ENCODE measurements at places on chromosomes 12 and 14. TPM values are rescaled to one million over a fixed set of nuclear protein-coding genes. Genes with fewer than 3 reads are reported as not detected.
A peak's percentile ranks its signal among the peaks of the same experiment; 100 is the strongest.

DNA sequence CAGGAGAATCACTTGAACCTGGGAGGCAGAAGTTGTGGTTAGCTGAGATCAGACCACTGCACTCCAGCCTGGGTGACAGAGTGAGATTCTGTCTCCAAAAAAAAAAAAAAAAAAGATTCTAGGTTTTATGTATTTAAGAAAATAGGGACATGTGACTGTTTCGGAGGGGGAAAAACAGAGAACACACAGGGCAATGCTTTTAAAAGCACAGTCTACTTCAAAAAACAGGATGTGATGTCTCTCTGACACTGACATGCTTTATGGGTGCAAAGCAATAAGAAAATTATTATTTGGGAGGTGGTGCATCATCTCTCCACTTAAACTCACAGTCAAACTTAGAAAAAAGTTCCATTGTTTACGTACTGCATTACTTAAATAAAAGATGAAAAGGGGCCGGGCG is 28.7 kb downstream of the CLIP1 start:
- no peak for DNase-seq

DNA sequence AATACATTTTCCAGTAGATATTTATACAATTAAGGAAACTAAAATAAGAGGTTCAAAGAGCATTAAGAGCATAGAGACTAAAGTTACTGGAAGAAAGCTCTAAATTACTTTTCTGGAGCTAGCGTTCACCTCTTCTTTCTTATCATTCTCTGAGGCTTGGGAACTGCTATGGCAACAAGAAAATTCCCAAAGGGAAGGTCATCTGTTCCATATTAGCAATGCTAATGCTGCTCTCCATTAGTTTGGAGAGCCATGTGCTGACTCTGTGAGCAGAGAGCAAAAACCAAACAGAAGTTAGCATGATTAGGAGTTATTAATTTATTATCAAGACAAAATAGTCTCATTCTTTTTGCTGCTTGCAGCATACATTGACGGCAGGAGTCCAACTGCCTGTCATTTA is 143.1 kb upstream of the SLC16A7 start:
- peak; percentile 20 for DNase-seq

- no peak for DNase-seq
Measured at GRCh38 chr12:3632754-3633153, 120.2 kb downstream of the CRACR2A start.

DNA sequence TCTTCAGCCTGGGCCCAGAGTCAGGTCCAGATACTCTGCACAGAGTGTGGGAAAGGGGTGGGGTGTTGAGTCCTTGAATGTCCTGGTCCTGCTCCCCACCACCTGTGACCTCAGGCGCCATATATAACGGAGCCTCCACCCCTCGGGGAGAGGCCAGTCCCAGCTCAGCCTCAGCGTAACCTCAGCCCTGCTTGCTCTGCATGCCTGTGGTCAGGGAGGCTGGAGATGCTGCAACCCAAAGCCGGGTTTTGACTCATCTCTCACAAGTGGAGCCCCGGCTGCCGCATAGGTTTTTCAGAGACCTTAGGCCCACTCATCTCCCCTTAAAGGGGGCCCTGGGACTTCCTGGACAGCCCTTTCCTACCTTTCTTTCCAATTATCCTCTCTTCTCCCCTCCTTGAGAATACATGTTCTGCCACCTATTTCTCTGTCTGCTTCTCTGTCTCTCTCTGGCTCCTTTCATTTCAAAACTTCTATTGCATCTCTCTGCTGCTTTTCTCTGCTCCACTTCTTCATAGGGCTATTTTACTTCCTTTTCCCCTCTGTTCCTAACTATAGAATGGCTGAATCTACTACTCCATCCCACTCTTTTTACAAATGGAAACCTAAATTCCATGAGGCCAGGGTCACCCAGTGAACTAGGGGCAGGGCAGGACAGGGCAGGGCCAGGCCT is 1.2 kb downstream of the ITGB7 start:
- peak; percentile 68 for DNase-seq

- DNase-seq: no peak
Measured at GRCh38 chr14:55673048-55673447, 93.0 kb downstream of the KTN1 start.

GRCh38 chr14:93970965-93971634 is 5.3 kb downstream of the ASB2 start:
- DNase-seq: no peak

- DNase-seq: no peak
Measured at GRCh38 chr12:121595520-121595919, 14.7 kb upstream of the KDM2B start.

DNA sequence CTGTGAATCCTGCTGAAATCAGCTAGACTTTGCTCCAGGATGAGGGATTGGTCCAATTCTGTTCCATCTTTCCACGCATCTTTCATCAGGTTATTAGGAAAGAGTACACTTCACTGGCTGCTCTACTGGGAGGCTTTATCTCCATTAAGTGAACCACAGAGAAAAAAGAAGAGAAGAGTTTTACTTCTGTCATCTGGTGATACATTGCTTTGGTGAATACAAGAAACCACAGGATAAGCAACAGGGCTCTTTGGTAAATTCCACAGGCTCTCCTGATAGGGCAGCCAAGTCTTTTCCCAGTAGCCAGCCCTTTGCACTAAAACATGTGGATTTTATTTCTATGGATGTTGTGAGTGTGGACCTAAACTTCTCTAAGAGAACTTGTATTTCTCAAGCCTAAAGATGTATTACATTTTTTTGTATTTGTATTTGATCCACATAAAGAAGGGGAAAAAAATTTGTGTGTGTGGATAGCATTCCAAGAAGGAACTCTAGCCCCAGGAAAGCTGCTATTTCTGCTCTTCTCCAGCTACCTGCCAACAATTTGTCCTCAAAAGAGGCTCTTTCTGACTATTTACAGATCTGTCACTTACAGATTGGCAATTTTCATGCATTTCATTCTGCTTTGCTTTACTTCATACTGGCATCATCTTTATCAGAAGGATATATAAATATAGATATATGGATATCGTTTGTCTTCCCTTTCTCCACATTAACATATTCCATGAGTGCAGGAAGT is 1117.6 kb upstream of the TMEM132C start:
- DNase-seq: peak; percentile 71

- DNase-seq: no peak
Measured at GRCh38 chr12:55694651-55695050, 13.1 kb downstream of the ITGA7 start.

DNA sequence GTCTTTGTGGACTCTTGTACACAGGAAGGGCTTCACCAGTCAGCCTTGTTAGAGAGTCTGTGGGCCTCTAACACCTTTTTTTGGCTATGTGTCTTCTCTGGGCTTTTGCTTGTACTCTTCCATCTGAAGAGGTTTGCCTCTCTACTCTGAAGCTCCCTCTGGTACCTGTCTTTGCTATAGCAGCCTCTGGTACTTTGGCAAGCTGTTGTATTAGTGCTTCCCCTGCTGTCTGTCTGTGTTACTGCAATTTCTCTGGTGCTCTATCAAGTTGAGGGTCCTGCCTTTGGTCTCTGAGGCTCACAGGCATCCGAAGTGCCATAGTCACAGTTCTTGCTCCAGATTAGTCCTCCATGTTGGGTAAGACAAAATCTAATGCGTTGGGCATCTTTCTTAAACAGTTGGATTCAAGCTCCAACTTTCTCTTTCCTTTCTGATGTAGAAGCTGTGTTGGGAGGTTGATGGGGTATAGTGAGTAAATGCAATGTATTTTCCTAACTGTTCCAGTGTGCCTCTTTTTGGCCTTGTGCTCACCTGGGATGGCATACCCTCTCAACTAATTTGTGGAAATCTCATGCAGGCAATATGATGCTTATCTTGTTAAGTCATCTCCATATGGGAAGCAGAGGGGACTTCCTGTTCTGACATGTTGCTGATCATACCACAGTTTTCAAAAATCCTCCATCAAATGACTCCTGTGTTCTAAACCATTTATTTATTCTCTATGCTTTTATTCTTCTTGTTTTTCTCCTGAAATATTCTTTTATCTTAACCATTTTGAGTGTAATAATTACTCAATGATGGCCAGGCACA is 88.8 kb downstream of the ATF7IP start:
- DNase-seq: peak; percentile 54

GRCh38 chr12:68358532-68359485 is 26.6 kb upstream of the MDM1 start:
- DNase-seq: peak; percentile 82

- DNase-seq: peak; percentile 83
Measured at GRCh38 chr12:46402451-46402850, 29.9 kb upstream of the SLC38A2 start.

- DNase-seq: no peak
Measured at GRCh38 chr14:47746986-47747385, 71.6 kb upstream of the MDGA2 start.

GRCh38 chr12:90207799-90208198 is 499.2 kb upstream of the ATP2B1 start:
- DNase-seq: peak; percentile 90

GRCh38 chr14:101025696-101026095 is 122.2 kb upstream of the RTL1 start:
- DNase-seq: no peak

GRCh38 chr12:75868501-75868900 is 163.1 kb downstream of the PHLDA1 start:
- no peak for DNase-seq

- DNase-seq: peak; percentile 69
Measured at GRCh38 chr12:26953447-26953846, 15.2 kb downstream of the FGFR1OP2 start.

DNA sequence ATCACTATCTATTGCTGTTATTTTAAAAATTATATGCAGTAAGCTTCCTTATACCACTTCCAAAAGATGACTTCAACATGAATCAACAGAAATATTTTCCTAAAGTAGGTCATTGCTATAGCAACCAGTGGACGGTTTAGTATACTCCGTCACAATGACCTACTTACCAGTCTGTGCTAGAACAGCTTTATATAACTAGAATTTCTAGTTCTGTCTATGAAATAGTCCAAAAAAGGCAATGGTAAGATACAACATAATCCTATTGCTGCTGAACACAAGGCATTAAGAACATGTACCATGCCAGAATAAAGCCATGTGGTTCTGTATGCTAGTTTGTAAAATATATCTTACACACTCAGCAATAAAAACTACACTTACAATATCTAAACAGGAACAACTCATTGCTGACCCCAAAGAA is 40.7 kb upstream of the MTERF2 start:
- peak; percentile 98 for DNase-seq

DNA sequence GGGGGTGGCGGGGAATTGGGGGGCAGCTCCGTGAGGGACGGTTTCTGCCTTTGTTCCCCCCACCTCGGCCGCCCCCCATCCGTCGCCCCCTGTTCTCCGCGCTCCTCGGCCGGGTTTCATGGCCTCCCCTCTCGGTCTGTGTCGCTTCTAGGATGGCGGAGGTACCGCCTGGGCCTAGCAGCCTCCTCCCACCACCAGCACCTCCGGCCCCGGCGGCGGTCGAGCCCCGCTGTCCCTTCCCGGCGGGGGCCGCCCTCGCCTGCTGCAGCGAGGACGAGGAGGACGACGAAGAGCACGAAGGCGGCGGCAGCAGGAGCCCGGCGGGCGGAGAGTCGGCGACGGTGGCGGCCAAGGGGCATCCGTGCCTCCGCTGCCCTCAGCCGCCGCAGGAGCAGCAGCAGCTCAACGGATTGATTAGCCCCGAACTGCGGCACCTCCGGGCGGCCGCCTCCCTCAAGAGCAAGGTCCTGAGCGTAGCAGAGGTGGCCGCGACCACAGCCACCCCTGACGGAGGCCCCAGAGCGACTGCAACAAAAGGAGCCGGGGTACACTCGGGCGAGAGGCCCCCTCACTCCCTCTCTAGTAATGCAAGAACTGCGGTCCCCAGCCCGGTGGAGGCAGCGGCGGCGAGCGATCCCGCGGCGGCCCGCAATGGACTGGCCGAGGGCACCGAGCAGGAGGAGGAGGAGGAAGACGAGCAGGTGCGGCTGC is 575 bp downstream of the NAA30 start:
- DNase-seq: no peak

GRCh38 chr14:101757839-101758211 is 3.7 kb upstream of the PPP2R5C start:
- no peak for DNase-seq

DNA sequence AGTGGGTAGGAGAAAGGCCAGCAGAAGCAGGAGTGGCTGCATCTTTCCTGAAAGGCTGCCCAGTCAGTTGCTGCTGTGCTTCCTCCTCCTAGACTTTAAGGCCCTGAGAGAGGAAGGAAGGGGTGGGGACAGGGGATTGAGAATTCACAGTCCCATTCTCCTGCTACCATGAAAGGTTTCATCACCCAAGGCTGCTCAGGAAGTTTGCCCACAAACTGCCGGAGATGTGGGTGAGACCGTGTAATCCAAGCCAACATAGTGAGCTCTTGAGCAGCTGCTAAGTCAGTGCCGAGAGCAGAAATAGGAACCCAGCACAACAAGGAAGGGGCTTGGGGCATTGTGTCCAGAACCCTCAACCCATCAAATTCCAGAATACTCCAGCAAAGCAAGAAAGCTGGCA is at the start of gene CTSG:
Gene CTSG, minus strand, starts transcription at position 69 of the 400 bp plus-strand sequence. Its CDS starts 27 bp downstream, at position 42.
- DNase-seq: no peak

DNA sequence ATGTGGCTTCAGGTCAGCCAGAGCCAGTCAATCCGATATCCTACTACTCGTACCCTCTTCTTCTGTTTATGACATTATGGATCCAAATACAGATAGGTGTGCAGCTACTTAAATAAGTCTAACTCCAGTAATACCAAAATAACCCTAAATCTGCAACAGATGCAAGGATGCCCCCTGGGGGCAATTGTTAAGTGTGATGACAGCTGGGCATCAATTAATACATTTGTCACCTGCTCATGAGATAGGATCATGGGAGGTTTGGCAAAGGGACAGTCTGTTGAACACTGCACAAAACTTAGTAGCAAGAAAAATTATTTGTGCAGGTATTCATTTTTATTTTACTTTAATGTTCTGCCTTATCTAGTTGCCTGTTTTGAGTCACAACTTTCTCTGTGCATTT is 83.2 kb downstream of the SLC38A6 start:
- no peak for DNase-seq

- no peak for DNase-seq
Measured at GRCh38 chr12:60173224-60174170, 577.7 kb downstream of the SLC16A7 start.

- no peak for DNase-seq
Measured at GRCh38 chr12:2192231-2192630, 139.4 kb downstream of the CACNA1C start.

Gene IKBIP
- 95.3 TPM for total RNA-seq

Gene UNC119B
- total RNA-seq: 68.2 TPM

Gene HRK
- not detected for total RNA-seq

Gene SIX1
- 7.6 TPM for total RNA-seq

Gene NPAS3
- 0.70 TPM for total RNA-seq

Gene KITLG
- 189 TPM for total RNA-seq

Gene ATP5F1B
- 598 TPM for total RNA-seq

Gene OASL
- total RNA-seq: 4.0 TPM
